ENCODE measurements at places on chromosomes 1 and 21. TPM values are rescaled to one million over a fixed set of nuclear protein-coding genes. Genes with fewer than 3 reads are reported as not detected.

FOXE3 gene
- polyA plus RNA-seq: 0.09 TPM

HCN3 gene
- 18.3 TPM for polyA plus RNA-seq

DNA sequence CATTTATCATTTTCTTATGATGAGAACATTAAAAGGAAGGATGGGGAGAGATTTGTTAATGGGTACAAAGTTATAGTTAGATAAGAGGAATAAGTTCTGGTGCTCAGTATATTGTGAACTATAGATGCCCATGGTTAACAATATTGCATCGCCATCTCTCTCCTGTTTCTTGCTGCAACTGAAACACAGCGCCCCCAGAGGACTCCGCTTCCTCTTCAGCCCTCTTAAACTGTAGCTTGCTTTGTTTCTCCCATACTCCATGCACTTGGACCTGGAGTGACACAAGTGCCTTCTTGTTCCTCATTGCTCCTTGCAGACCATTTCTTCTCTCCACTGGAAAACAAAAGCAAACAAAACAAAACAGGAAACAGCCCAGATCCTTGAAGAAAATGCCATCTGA is 70.1 kb upstream of the NTPCR start:
- DNase-seq: peak; percentile 58

GRCh38 chr21:32114419-32115035 is 164.3 kb downstream of the MIS18A start:
- no peak for DNase-seq

GRCh38 chr1:156912310-156912709 is 8.1 kb upstream of the LRRC71 start:
- DNase-seq: no peak

GRCh38 chr1:101738475-101738874 is 258.3 kb downstream of the OLFM3 start:
- no peak for DNase-seq

TTC24 gene
- 0.15 TPM for polyA plus RNA-seq

OR6K3 gene
- polyA plus RNA-seq: not detected

ADORA1 gene
- polyA plus RNA-seq: 0.55 TPM

MARK1 gene
- polyA plus RNA-seq: 3.9 TPM

DNA sequence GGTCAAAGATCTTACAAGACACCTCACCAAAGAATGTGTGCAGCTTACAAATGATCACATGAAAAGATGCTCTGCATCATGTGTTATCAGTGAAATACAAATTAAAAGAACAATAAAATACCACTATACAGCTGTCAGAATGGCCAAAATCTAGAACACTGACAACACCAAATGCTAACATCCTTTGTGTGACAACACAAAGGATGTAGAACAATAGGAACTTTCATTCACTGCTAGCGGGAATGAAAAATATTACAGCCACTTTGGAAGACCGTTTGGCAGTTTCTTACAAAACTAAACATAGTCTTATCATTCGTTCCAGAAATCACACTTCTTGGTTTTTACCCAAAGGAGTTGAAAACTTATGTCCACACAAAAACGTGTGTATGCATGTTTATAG is 20.6 kb upstream of the SELP start:
- no peak for DNase-seq

- DNase-seq: no peak
These were observed 98.7 kb downstream of the CRYAA start for GRCh38 chr21:43267391-43268085.

- DNase-seq: no peak
These were observed 54.3 kb downstream of the KCNC4 start for GRCh38 chr1:110264430-110264829.

TFAP2E gene
- 1.9 TPM for polyA plus RNA-seq

DNA sequence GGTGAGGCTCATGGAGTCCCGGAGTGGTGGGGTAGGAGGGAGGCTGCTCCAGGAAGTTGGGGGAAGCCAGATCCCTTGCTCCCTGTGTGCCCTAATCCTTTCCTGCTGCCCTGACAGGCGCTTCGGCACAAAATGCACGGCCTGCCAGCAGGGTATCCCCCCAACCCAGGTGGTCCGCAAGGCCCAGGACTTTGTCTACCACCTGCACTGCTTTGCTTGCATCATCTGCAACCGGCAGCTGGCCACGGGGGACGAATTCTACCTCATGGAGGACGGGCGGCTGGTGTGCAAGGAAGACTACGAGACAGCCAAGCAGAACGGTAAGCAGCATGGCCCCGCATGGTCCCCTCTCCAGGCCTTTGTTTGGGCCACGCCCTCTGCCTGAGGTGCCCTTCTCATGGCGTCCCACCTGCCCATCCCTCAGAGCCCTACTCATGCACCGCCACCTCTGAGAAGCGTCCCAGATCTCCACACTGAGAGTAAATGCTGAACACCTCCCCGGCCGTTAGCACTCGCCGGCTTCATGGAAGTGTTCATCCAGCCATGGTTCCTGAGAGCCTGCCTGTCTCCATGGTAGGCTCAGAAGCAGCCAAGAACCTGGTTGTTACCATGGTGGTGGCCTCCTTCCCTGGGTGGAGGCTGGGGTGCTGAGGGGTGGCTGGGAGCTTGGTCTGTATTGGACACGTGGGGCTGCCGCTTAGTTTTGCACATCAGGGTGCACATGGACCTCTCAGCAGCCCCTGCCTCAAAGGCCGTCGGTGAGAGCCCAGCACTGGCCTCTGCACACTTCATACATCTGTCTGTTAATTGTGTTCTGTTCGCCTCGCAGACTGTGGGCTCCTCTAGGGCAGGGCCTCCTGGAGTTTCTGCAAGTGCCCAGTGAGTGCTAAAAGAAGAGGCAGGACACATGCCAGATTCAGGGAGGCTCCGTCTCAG is 36.5 kb downstream of the LHX4 start:
- no peak for DNase-seq

GRCh38 chr1:98693385-98693784 is 31.9 kb downstream of the SNX7 start:
- no peak for DNase-seq

S100A7 gene
- not detected for polyA plus RNA-seq

DNA sequence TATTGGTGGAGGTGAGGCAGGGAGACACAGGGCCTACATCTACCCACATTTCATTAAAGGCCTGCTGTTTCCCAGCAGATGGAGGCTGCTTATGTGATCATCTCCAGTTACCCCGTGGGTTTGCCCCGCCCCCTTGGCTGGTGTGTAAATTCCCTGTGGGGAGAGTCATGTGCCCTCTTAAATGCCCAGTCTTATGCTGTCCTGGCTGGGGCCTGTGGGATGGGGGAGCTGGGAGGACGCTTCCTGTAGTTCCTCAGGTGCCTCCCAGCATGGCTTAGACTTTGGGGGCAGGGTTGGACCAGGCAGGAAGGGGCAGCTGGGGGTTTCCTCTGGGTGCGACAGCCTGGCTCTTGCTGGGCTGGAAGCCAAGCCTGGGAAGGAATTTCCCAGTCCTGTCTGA is 15.5 kb upstream of the CITED4 start:
- DNase-seq: peak; percentile 23
